ENCODE measurements at places on chromosomes 12 and 14. TPM values are rescaled to one million over a fixed set of nuclear protein-coding genes. Genes with fewer than 3 reads are reported as not detected.

Gene HHIPL1
- total RNA-seq = 2.5 TPM

DNA sequence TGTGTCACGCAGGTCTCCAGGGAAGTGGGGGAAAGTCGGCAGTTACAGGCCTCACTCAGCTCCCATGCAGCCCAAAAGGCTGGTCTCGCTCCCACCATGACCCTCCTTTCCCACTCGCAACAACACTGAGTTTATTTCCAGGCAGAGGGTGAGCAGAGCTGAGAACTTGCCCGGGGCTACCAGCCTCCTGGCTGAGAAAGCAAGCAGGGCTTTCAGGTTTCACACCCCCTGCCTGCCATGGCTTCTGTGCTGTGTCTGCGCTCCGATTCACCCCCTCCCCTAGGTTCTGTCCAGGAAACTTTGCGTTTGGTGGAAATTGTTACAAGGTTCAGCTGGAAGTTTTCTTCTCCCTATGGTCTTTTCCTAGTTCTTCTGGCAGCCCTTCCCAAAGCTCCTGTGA, 17.1 kb downstream of the OR10G2 start:
- no peak for DNase-seq

DNA sequence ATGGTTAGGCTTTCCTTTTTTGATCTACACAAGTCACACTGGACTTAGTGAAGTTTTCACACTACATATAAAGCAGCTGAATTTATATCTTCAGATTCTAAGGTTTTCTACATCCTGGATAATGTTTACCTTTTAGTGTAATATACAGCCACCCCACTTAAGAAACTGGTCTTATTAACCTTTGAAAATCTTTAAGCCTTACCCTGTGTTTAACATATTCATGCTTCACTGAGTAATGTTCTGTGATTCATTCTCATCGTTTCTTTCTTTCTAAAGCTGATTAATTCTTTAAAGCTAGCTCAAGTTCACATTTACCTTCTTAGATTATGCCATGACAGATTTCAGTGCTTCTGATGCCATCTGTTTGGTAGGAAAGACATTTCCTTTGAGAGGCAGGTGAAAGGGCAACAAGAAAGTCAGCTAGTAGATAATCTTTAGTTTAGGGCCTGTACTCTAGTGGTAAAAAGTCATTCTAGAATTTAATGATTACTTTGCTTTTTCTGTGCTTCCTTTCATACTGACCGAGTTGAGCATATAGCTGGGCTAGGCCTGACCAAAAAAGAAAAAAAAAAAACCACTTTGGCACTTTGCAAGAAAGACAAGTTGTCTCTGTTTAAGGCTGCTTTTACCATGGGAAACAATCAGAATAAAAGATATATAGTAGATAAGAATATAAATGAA, 690.9 kb upstream of the FBXO33 start:
- DNase-seq = no peak

GRCh38 chr12:52695039-52695438, 8.3 kb downstream of the KRT77 start:
- no peak for DNase-seq

GRCh38 chr12:12016284-12017100, 54.2 kb upstream of the BCL2L14 start:
- no peak for DNase-seq

DNA sequence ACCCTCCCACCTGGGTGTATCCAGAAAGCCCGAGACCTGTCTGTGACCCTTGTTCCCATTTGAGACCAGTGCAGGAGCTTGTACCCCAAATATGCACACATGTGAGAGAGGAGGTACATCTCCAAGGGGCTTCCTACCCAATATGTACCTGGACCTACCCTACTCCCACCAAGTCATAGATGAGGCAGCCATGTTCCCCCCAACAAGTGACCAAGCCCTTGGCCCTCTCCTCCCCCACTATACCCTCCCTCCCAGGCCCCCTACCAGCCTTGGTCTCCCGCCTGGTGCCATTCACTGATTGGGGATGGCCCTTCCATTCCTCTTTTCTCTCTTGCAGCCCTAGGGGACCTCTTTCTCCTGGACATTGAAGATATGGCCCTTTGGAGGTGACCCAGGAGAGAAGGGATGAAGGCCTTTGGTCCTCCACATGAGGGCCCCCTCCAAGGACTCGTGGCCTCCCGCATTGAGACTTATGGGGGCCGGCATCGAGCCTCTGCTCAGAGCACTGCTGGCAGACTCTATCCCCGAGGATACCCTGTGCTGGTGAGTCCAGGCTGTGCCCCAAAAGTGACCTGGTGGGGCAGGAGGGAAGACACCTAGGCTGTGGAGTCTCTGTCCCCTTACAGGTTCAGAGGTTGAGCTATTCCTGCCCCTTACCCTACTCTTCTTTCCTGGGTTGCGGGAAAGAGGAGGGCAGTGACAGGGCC, 1.5 kb downstream of the PLEKHG6 start:
- no peak for DNase-seq
